ENCODE measurements at places on chromosomes 5 and 9.
A peak's percentile ranks its signal among the peaks of the same experiment; 100 is the strongest.

- DNase-seq: peak; percentile 91
These were observed 416 bp upstream of the PTBP3 start for GRCh38 chr9:112333639-112334431.

- DNase-seq: no peak
These were observed 4.8 kb downstream of the PSIP1 start for GRCh38 chr9:15505921-15506320.

- DNase-seq: no peak
These were observed 200.5 kb upstream of the TLE4 start for GRCh38 chr9:79371301-79371700.

DNA sequence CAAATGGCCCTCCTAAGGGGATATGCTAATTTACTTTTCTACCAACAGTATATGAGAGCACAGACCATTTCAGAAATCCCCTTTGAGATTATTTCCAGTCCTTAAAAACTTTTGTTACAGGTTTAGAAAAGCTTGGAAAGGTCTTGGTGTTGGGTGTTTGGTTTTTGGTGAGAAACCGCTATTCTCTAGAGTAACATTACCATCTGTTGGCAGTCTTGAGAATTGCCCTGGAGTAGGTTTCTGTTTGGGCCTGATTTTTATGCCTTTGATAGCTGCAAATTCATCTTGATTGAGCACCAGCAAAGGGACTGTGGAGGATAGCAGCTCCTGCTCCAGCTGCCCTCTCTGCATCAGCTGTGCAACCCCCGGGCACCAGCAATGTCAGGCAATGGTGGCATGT is 8.0 kb downstream of the NUDT2 start:
- DNase-seq: no peak

DNA sequence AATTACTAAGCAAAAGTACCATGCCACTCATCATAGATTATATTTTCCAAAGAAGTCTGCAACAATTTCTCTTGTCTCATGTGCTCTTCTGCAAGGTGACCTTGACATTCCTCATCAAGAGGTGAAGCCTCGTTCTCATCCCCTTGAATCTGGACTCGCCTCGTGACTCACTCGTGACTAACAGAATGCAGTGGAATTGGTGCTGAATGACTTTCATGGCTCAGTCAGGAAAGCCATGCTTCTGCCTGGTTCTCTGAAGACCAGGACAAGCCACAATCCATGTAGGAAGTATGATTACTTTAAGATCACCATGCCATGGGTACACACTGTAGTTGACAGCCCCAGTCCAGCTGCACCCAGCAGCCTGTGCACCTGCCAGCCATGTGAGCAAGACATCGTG is 335.8 kb downstream of the GADD45G start:
- DNase-seq: no peak

GRCh38 chr9:74985041-74985440 is 32.3 kb upstream of the C9orf40 start:
- no peak for DNase-seq

- DNase-seq: no peak
These were observed 31.6 kb downstream of the NTNG2 start for GRCh38 chr9:132193227-132194124.

GRCh38 chr5:67263656-67264408 is 67.2 kb upstream of the CD180 start:
- DNase-seq: no peak

GRCh38 chr9:16341177-16341576 is 529.3 kb downstream of the BNC2 start:
- no peak for DNase-seq

DNA sequence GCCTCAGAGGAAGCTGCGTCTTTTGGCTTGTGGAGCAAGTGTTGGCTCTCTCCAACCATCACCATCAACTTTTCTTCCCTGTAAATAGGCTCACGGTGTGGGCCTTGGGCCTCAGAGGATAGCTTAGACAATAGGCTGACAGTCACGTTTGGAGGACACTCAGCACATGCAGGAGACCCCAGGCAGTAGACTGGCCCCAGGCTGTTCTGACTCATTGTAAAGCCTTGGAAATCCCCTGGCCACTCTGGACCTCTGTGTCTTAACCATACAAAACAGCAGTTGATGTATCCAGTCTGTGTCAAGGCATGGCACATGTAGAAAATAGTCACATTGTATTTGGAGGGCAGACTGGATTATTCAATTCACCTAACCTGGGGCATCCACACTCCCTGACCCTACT is 18.6 kb downstream of the CD74 start:
- DNase-seq: no peak

DNA sequence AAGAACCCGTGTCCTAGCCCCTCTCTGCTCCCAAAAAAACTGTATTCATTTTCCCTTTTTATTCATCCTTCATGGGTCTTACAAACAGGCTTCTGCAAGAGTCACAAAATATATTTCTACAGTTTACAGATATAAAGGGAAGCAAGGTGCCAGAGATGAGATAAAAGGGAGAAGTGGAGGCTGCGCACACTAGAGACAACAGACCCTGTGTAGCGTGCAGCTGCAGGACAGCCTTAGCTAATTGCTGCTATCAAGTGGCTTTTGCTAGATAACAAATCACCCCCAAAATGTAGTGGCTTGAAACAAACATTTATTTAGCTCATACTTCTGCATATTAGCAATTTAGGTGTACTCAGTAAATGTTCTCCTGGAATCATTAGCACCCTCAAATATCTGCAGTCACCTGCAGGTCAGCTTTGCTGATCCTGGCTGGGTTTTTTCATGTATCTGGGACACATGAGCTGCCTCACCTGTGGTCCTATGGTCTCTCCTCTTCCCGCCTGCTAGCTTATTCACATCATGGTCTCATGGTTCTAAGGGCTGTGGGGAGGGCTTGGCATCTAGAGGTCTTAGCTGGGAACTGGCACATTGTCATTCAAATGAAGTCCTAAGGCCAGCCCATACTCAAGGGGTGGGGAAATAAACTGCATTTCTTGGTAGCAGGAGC is 29.4 kb downstream of the ARHGEF37 start:
- no peak for DNase-seq

DNA sequence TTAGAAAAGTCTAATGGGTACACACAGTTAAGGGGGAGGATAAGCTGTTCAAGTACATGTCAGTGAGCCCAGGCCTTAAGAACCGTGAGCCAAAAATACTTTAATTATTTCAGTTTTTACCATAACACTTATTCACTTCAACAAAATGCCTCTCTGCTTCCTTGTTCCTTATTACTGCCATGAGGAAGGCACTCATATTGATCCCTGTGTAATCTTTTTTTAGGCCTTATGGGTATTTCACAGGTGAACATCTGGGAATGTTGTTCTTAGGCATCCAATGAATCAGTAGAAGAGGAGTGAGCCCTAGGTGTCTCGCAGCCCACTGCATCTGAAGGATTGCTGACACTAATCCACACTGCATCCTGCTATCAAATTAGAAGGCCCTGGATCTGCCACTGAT is 13.5 kb upstream of the DMAC1 start:
- no peak for DNase-seq

DNA sequence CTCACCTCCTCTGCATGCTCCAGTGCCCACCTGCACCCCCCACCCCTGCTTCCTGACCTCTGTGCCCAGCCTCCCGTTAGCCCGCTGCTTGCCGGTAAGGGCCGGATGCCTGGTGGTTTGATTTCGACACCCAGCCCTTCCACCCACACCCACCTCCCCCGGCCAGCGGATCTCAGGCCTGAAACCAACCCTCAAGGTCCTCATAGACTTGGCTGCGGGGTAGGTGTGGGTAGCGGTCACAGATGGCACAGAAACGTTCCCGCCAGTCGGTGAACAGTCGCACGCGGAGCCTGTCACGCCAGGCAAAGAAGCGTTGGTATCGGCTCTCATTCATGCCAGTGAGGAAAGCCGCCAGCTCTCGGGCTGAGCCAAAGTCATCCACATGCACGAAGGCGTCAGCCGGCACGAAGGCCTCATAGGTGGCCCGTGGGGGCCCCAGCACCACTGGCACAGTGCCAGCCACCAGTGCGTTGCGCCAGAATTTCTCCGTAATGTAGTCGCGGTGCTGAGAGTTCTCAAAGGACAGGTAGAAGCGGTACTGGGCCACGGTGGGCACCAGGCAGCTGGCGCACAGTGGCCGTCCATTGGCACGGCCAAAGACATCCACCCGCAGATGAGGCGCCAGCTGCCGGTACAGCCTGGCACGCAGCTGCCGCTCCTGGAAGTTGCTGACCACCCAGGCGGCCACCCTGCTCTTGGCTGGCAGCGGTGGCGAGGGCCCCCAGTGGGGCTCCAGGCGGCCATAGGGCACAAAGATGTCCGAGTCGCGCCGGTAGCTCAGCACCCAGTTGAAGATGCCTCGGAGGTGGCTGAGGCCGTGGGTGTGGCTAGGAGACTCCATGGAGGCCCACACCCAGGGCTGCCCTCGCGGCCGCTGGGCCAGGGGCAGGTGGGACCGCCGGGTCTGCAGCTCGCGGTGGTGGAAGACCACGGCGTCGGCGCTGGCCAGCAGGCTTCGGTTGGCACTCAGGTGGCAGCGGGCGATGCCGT is 1.1 kb downstream of the FUT7 start:
- DNase-seq: no peak

GRCh38 chr5:157271740-157272271 is 5.9 kb downstream of the CYFIP2 start:
- DNase-seq: no peak

DNA sequence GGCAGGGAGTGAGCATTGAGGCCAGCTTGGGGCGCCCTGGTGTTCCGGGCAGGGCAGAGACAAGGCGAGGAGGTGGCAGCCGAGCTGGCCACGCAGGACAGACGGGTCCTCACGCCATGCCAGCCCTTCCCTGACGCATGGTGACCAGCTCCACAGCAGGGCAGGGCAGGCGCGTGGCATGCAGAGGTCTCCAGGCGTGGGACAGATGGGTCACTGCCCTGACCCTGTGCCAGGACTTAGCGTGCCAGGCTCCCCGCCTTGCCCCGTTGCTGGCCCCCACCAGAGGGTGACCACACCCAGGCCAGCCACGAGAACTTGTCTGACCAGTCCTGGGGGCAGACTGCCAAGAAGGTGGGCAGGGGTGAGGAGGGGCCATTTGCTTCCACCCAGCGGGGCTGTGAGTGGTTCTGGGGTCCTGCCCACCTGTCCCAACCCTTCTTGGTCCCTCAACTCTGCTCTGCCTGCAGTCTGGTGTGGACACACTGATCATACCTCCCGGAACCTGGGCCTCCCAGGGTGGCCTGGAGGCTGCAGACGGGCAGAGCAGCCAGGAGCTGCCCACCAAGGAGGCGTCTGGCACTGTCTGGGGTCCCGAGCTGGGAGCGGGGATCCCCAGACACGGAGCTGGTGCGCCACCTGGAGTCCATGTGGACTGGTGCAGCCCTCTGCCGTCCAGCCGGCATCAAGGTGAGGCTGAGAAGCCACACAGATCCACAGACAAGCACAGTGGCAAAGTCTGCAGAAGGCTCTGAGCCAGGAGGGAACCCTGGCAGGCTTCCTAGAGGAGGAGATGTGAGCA is at the start of gene RNF224:
Gene RNF224 (plus strand): TSS at position 449 of the 799 bp plus-strand sequence. CDS start 834 bp downstream, outside the sequence.
- DNase-seq: peak; percentile 36

DNA sequence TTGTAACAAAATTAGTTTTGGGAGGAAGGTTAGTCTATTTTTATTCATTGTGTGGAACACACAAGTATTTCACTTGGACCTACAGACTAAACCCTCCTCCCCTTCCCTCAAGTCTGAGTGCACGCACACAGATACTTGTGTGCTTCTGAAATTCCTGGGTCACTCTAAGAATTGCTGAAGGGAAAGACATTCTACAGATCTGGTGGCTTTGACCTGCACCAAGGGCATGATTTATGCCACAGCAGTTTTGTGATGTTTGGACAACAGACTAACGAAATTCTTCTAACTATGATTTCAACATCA is 150.5 kb downstream of the ARL15 start:
- DNase-seq: no peak

GRCh38 chr5:132388244-132389050 is 18.9 kb downstream of the SLC22A5 start:
- DNase-seq: no peak

GRCh38 chr9:7130266-7130820 is 372.6 kb downstream of the KDM4C start:
- DNase-seq: no peak

- no peak for DNase-seq
These were observed 90.0 kb upstream of the FANCC start for GRCh38 chr9:95407524-95407923.

GRCh38 chr5:58013542-58014258 is 446.2 kb downstream of the PLK2 start:
- no peak for DNase-seq

DNA sequence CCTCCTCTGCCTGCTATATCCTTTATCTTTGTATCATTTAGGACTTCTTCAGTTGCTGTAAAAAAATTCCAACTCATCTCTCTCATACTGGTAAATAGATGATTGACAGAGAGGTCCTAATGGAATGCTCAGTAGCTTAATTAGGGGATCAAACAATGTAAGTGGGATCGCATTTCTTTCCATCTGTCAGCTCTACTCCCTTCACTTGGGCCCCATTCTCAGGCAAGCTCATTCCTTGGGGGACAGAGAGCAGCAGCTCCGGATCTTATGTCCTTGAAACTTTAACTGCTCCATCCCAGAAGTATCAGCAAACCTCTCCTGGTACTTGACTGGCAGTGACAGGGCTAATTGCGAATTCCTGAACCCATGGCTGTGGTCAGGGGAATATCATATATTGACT is 146.7 kb downstream of the YTHDC2 start:
- DNase-seq: no peak

GRCh38 chr5:54848581-54848980 is 136.8 kb downstream of the ESM1 start:
- DNase-seq: no peak

DNA sequence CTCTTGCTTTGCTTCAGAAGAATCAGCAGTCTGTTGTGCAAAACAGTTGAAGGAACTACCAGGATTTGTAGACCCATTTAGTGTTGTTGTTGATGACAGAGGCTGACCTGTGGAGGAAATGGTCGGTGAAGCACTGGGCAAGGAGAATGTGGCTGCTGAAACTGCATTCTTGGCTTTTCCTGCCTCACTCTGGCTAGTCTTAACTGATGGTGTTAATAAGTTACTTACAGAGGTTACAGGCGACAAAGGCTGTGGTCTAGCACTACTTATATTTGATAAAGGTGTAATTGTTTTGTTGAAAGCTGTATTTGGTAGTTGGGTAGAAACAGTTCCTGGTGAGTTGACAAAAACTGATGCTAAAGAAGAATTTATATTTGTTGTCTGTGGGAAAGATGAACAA is 31.5 kb downstream of the MLANA start:
- no peak for DNase-seq

DNA sequence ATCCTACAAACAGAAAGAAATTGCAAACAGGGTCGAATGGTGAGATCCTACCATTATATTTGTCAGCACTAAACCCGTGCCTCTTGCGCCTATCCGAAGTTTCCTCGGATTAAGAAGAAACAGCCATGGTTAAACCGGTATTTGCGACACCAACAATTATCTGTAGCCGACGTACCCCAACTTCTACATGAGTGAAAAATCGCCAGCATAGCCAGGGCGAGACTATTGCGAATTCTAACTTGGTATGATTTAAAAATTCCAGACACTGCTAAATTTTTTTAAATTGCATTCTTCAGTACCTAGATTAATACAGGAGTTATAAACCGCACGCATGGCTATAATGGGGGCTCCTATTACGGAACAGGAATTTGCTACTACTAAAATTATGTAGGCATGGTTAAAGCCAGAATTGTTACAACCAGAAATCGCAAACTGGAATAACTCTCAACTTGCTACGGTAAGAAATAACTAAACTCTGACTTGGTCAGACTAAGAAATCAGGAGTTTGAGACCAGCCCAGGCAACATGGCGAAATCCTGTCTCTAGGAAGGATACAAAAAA is 25.3 kb upstream of the ANXA2R start:
- no peak for DNase-seq

Data from fibroblast of skin of left quadriceps (primary cell).